ENCODE measurements at places on chromosomes 13 and 19.

DNA sequence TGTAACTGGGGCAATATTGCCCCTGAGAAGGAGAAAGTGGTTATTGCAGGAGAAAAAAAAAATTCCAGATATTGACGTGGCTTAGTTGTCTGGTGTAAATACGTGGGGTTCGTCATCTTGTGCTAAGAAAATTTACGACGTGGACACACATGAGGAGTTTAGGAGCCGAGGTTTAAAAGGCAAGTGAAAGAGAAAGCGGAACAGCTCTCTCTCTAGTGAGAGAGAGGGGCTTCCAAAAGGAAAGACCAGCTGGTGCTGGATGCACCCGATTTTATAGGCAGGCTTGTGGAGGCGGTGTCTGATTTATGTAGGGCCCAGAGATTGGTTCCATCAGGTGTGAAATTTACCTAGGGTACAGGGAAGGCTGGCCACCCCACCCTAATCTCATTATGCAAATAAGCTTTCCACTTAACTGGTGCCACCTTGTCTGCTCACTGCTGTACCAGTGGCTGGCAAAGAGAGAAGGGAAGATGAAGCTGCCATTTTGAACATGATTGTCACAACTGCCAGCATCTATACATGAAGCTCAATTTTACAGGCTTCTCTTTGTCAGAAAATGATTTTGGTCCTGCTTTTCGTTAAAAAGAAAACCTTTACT is 845.1 kb downstream of the DACH1 start:
- no peak for DNase-seq

- no peak for DNase-seq
Observed at GRCh38 chr13:38658906-38659305, 28.0 kb upstream of the FREM2 start.

- DNase-seq: no peak
Observed at GRCh38 chr13:110318920-110319319, 11.8 kb downstream of the COL4A2 start.

DNA sequence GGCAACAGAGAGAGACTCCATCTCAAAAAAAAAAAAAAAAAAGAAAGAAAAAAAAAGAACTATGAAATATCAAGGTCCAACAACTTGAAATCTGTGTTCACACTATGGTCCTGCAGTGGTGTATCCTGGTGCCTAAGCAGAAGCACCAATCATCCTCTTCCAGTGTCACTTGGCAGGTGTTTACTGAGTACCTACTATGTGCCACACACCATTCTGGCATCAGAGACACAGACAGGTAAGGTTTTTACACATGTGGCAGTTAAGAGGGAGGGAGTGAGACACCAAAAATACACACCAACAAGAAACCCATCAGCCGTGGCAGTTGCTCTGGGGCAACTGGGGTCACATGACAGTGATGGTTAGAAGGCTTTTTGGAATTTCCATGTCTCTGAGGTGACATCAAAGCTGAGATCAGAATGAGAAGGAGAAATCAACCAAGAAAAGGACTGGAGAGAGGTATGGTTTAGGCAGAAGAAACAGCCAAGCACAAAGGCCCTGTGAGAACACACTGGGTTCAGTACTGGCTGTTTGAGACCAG is 17.6 kb downstream of the PBX4 start:
- DNase-seq: no peak

DNA sequence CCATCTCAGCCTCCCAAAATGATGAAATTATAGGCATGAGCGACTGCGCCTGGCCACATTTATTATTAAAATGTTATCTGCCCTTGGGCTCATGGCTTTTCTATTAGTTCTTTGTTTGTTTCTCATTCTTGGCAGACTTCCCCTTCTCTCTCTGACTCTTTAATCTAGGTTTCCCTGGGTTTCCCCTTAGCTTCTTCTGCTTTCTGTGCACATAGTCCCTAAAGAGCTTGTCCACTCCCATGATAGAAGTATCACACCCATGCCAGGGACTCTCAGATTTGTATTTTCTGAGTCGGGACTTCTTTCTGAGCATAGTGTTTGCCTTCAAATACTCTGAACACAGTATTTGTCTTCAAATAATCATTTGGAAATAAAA is 38.6 kb upstream of the ITM2B start:
- no peak for DNase-seq

DNA sequence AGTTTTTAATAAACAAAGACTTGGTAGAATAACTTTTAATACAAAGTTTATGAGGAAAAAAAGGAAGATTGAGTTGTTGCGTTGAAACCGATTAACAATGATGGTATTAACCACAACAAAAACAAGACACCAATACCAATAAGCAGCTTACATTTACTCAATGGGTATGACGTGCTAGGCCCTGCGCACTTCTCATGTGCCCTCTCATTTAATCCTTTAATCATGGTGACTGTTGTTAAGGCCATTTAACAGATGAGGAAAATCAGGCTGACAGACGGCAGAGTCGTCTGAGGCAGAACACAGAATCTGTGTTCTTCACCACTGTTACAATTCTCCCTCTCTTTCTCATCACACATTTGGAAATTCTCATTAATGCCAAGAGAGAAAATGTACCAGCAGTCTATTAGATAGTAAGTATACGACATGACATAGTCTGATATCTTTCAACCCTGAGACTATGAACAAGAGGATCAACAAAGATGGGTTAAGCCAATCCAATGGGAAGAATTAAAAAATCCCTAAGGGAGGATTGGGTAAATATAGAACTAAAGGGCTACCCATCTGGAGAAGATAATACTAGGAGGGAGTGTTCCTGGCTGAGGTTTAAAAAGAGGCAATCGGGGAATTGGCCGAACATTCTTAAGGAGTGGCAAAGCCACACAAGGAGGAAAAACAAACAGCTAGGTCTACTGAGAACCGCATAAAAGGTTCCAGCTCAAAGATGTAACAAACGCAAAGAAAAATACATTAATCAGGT is 54.0 kb downstream of the DOCK9 start:
- no peak for DNase-seq

DNA sequence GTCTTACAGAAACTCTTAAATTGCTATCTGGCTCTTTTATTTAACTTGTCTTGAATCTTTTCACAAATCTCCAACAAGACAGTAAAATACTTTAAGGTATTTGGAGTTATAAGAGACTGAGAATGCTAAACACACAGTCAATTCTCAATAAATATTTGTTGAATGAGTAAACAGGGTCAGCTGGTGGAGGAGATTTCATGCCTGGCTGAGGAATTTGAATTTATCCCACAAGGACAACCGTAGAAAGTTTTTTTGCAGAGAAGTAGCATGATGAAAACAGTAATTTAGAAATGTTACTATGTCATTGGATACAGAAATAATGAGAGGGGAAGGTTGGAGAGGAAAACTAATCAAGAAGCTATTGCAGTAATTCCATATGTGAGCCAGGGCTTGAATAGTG is 1223.7 kb downstream of the PCDH17 start:
- DNase-seq: no peak

GRCh38 chr13:89584058-89584620 is 1763.3 kb upstream of the MIR17HG start:
- DNase-seq: no peak

- no peak for DNase-seq
Observed at GRCh38 chr19:1315470-1316166, 29.9 kb downstream of the EFNA2 start.

- DNase-seq: no peak
Observed at GRCh38 chr19:46990991-46991676, 28.5 kb upstream of the NPAS1 start.

GRCh38 chr19:18090545-18091216 is 3.9 kb upstream of the IL12RB1 start:
- DNase-seq: no peak

- no peak for DNase-seq
Observed at GRCh38 chr19:7494416-7495098, 5.7 kb upstream of the PEX11G start.

- DNase-seq: no peak
Observed at GRCh38 chr13:112450118-112450903, 74.2 kb downstream of the SPACA7 start.

GRCh38 chr19:31340042-31341025 is 8.9 kb downstream of the TSHZ3 start:
- no peak for DNase-seq

- no peak for DNase-seq
Observed at GRCh38 chr19:44718441-44719261, 19.7 kb downstream of the CEACAM16 start.

- no peak for DNase-seq
Observed at GRCh38 chr13:89113744-89114143, 1442.6 kb downstream of the SLITRK5 start.

GRCh38 chr13:72430923-72431322 is 296.5 kb downstream of the MZT1 start:
- no peak for DNase-seq

DNA sequence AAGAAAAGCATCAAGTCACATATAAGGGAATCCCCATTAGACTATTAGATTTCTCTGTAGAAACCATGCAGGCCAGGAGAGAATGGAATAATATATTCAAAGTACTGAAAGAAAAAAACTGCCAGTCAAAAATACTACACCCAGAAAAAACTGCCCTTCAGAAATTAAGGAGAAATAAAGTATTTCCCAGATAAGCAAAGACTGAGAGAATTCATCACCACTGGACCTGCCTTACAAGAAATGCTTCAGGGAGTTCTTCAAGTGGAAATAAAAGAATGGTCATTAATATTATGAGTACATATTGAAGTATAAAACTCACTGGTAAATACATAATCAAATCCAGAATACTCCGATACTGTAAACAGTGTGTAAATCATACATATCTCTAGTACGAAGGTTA is 35.9 kb downstream of the VWA8 start:
- no peak for DNase-seq

DNA sequence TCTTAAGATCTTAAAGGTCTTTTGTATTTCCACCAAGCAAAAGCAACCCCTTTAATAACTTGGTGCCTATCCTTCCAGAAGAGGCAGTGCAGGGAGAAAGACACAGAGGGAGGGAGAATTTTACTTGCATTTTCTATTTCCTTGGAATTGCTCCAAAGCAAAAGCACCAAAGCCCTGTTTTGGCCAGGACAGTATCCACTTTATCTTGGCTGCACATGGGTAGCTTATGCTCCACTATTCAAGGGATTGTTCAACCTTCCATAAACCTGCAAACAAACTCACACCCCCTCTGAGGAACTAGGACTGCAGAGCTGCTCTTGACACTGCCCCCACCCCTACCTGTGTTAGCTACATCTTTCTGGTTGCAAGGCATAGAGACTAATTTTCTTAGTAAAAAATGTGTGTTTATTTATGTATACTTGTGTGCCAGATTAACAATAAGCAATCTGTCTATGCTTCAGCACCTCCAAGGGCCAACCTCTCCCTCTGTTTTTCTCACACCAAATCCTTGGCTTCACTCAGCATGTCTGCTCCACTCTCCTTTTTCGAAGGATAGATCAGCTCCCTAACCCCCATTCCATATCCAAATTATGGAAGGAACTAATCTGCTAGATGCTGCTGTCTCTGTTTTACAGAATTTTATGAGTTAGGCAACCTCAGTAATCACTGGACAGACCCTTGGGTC is 68.1 kb upstream of the KLF12 start:
- no peak for DNase-seq

GRCh38 chr19:38133319-38133718 is 90.7 kb downstream of the DPF1 start:
- no peak for DNase-seq

GRCh38 chr19:28705008-28705407 is 507.9 kb downstream of the UQCRFS1 start:
- no peak for DNase-seq

DNA sequence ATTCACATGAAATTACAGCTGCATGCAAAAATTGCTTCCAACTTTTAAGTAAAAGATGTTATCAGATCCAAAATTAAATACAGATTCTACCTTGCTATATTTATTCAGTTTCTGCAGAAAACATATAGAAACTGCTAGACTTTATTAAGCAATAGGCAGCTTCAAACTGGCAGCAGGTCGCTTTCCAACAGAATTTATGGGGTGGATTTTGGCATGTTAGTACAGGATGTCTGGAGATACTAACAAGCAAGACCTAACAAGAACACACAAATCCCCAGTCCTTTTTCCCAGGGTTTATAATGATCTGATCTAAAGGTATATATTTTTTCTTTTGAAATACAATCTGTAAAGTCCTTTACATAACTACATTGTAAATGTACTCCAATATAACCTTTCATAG is 27.5 kb downstream of the TBC1D4 start:
- DNase-seq: no peak

- no peak for DNase-seq
Observed at GRCh38 chr13:106212386-106213010, 323.0 kb downstream of the EFNB2 start.

GRCh38 chr13:95929430-95929829 is 123.8 kb downstream of the UGGT2 start:
- DNase-seq: no peak

GRCh38 chr19:48970923-48971395 is 5.8 kb downstream of the FTL start:
- DNase-seq: no peak

GRCh38 chr19:5078182-5078581 is 109.3 kb downstream of the KDM4B start:
- DNase-seq: no peak

- DNase-seq: no peak
Observed at GRCh38 chr19:3084943-3085342, 9.2 kb upstream of the GNA11 start.

DNA sequence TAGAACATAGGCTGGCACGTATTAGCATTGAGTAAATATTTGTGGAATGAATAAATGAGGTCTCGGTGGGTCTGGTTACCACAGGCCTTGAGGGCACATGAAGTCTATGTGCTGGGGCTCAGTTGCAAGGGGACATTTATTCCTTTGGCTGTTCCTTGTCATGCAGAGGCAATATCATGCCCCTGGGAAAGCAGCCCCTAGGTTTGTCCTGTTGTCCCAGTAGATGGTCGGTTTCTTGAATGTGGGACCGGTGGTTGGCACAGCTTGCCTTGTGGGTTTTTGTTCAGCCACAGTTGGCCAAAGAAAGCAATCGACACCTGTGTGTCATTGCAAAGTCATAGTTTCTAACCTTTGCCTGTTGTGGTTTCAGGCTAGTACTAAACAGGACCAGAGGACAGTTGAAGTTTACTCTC is 24.7 kb upstream of the GPR183 start:
- DNase-seq: no peak

DNA sequence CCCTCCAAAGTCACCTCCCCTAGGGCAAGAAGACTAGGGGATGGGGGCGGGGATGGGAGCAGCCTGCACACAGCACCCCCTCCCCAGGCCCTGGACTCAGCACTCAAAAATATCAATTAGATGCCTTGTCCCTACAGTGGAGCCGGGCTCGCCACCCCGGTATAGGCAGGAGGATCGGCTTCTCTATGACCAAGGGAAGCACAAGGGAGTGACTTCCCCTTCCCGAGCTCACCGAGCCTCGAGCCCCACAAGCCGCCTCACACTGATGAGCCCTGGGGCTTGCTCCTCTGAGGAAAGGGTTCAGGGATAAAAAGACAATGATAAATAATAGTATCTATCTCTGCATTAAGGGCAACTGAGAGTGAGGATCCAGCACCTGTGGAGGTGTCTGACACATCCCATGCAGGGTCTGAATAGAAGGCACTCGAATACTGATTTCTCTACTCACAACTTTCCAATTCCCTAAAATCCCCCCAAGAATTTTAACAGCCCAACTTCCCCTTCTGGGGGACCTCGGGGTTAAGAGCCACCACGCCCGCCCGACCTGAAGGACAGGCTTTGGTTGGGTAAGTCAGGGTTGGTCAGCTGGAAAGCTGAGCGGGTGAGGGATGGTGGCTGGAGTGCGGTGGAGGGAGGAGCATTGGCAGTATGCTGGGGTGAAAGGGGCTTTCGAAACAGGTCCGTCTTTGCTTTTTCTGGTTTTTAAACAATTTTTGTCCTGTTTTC is 51.3 kb downstream of the STK24 start:
- no peak for DNase-seq

- no peak for DNase-seq
Observed at GRCh38 chr19:47107202-47107952, 6.2 kb downstream of the ZC3H4 start.

GRCh38 chr19:51706296-51706695 is 13.2 kb downstream of the SPACA6 start:
- no peak for DNase-seq

Measured in esophagus squamous epithelium (tissue), 5 donors.